Retinal pigment epithelial cell (primary cell): ENCODE measurements at places on chromosomes 13 and 19.

GRCh38 chr13:44303681-44304432, 69.8 kb upstream of the SERP2 start:
- DNase-seq = no peak

DNA sequence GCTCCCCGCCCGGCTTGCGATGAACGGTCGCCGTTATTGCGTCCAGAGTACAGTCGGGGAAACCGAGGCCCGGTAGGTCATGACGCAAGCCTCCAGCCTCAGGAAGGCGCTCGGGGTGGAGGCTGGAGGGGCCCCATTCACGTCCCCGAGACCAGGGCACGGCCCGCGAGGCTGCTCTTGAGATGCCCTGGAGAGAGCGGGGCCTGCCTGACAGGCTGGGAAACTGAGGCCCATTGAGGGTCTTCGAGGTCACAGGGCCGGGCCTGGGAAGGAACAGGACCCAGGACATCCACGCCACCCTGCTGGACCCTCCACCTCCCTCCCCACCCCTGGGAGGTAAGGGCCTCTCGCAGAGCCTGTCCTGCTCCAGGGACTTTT, 367 bp downstream of the NDUFS7 start:
- no peak for DNase-seq

GRCh38 chr13:102373221-102373620, 28.6 kb downstream of the FGF14 start:
- no peak for DNase-seq

DNA sequence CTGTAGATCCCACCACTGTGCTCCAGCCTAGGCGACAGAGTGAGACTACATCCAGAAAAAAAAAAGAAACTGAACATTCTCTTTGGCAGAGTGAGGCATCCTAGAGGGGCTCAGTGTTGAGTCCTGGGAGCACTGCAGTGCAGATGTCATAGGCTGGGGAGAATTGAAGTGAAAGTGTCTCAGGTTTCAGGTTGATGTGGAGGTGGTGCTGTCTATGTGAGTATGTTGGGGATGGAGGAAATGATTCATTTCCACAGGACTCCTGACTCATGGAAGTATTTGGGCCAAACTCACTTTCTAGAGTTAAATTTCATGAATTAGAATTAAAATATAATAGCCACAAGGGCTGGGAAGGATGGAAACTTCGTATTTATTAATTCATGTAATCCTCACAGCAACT, 134.4 kb upstream of the TSC22D1 start:
- DNase-seq = peak; percentile 88

- no peak for DNase-seq
These were observed 267.3 kb downstream of the DCT start for GRCh38 chr13:94212196-94212595.

GRCh38 chr13:112767506-112768471, 78.0 kb downstream of the ATP11A start:
- DNase-seq = no peak

DNA sequence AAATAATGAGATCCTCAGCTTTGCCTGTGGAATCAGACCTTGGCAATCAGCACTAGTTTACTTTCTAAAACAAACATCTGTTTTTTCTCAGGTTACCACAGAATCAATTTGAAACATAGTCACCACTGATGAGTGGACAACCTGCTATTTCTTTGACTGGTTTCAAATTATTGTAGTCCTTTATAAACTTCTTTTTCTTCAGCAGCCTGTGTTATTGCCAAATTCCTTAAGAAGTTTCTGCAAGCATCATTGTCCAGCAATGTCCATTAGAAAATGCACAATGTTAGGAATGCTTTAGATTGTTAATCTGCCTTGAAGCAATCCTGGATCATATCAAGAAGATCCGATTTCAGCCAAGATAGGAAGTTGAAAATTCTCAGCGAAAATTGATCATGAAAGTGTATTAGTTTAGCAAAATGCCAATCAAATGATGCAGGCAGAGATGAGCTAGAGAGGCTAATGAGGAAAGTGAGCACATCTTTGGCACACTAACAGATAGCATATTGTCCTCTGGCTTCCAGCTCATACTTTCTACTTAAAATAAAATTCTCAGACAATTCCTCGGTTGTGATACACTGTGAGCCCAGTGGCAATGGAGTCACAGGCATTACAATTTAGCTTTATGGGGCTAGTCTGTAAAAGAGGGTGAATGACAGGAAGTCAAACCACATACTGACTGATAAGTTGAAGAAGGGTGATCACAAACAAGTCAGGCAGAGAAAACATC, 270.6 kb downstream of the SLITRK6 start:
- peak; percentile 59 for DNase-seq

- DNase-seq = no peak
These were observed 12.0 kb downstream of the B3GNT3 start for GRCh38 chr19:17806945-17807344.

DNA sequence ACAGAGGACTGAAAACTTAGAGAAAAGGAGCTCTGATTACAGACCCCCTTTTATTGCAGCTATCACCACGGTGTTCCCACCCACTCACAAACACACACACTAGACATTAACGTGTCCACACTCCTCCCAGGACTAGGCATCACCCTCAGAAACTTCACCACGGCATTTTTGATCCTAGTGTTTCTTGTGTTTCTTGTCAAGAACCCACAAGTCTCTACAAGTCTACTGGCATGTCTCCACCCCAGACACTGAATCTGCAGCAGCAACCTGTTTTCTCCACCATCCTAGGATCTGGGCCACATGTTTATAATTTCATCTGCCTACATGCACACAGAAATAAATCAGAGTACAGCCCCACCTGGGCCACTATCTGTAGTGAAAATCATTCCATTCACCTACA, 4.3 kb downstream of the ZNF486 start:
- no peak for DNase-seq

- DNase-seq = no peak
These were observed 254.2 kb downstream of the ITGBL1 start for GRCh38 chr13:101706651-101707050.

- peak; percentile 55 for DNase-seq
These were observed 3.5 kb downstream of the FSTL3 start for GRCh38 chr19:679418-680286.

DNA sequence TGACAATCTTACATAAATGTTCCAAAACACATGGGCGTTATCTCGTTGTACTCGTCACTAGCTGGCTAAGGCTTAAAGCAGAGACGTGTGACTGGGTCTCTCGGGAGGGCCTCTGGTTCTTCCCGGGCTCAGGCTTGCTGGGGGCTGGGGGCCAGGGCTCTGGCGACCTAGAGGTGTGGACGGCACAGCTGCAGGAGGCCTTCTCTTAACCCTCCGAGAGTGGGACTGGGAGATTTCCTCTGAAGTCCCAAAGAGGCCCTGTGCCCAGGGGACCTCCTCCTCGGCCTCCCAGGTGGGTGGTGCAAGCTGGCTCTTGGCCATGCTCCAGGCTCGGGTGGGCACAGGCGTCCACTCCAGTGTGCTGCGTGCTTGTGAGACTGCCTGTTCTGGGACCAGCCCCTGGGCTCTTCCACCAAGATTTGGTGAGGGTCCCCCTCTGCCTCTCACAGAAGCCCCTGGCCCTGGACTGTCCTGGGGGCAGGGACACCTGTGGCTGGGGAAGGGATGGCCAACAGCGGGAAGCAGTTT, 2.2 kb downstream of the CAPS start:
- no peak for DNase-seq

DNA sequence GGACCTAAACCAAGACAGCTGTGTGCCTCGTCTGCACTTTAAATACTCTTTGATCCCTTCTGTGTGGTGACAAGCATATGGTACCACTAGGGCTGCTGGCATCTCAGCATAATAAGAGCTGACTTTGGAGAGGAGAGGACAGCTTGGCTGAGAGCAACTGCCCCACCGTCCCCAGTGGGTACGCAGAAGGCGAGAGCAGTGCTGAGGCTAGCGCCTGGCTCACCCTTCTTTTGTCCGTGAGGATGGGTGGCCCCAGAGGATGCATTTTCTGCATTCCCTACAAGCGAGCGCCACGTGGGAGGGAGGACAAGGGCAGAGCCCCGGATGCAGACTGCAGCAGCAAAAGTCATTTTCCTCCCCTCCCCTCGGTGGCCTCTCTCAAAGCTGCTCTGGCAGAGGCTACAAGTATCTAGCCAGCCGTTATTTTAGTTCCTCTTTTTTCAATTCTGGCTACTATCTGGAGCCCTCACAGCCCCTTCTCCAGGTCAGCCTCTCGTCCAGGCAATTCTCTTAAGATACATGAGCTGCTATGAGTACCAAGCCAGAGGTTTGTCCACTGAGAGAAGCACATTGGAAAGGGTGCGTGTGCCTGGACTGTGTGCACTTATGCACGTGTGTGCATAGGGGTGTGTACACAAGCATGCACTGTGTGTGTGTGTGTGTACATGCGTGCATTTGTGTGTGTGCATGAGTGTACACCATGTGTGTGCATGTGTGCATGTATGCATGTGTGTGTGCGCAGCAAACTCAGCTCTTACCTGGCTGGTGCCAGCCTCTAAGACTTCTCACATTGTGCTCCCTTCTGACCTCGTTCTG, 51.3 kb downstream of the RAB20 start:
- DNase-seq = no peak

DNA sequence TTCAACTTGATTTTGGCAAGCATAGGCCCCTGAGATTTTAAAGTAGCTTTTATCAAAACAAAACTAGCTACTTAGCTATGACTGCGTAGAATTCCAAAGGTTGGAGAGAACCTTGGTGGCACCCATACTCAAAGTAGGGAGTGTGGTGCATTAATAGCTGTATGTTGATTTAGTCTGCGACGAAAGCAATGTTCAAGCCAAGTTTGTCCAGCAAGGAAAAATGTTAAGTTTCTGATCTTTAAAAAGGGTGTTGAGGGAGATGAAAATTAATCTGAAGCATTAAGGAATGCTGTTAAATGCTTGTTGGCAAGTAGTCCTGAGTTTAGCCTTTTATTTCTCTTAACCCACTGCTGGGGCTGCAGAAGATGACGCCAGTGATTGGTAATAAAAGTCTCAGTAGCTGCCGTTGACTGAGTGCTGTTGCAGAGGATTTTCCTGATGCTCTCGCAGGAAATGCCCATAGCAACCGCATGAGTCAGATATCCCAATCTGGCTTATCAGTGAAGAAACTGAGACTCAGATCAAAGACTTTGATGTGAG, 75.9 kb upstream of the RNF113B start:
- DNase-seq = peak; percentile 88

DNA sequence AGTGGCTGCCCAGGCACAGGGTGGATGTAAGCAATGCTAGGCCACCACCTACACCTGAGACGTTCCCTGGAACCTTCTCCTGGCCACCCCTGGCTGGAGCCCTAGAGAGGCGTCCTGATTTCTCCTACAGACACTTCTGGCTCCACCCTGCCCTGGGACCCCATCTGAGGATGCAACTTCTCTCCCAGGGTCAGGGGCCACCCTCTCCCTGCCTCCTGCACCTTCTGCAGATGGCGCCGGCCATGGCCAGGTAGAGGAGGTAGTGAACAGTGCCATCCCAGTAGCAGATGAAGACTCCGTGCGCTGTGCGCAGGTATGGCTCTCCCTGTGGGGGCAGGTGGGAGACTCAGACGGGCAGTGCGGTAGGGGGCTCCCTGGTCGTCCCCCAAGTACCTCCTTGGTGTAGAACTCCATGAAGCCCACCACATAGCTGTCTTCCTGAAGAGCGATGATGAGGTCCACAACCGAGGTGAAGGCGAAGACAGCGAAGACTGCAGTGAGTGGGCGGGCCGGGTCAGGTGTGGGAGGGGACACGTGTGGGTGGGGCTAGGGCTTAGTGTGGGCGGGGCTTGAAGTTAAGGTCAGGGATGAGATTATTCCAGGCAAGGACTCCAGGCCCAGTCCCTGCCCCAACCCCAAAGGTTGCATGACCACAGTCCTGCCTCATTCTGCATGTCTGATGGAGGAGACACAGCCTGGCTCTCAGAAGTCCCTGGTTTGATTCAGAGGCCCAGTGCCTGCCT, 3.0 kb downstream of the TM6SF2 start:
- DNase-seq = no peak

DNA sequence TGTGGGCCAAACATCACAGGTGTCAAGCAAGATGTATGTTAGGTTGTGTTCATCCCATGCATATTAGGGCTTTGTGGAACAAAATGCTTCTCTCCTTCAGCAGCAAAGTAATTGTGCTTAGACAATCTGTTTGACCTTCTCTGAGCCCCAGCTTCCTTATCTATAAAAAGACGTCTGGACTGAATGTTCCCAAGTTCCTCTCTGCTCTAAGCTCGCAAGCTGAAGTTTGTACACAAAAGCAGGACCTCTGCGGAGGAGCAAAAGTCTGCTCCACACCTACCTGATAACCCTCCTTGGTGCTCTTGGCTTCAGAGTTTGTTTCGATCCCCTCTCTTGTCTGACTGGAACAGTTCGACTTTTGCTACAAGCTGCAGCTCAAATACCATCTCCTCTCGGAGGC, 95.7 kb upstream of the UBL3 start:
- DNase-seq = no peak

- DNase-seq = no peak
These were observed 226.0 kb downstream of the NALCN start for GRCh38 chr13:101190337-101190736.

DNA sequence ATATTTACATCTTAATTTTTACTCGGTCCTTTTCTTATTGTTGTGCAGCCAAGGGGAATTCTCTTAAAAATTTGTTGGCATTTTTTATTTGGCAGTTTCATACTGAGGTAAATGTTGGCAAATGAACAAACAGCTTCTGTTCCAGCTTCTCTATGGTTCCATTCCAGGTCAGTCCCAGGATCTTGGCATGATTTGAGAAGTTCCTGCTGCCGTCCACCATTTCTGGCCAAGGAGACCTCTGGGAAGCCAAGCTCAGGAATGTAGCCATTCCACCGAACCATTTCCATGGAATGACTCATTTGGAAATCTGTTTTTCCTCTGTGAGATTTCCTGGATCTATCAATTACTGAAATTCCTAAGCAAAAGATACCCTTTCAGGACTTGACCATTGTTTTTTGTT, 43.9 kb downstream of the SLC10A2 start:
- DNase-seq = no peak

DNA sequence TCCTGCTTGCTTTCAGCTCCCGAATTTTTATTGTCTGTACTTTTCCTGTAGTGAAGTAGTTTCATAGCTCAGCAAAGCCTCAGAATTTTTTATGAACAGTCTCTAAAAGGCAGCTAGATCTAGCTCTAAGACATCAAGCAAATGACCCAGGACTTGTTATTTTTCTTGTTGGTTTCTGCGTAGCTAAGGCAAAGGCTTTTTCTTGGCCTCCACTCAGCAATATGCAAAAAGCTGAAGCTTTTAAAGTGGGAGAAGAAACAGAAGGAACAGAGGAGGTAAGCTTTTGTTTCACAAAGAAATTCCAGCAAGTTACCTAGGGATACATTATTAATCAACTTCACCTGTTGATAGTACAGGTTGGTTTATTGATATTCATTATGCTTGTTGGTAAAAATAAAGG, 235.9 kb downstream of the PCDH20 start:
- no peak for DNase-seq

DNA sequence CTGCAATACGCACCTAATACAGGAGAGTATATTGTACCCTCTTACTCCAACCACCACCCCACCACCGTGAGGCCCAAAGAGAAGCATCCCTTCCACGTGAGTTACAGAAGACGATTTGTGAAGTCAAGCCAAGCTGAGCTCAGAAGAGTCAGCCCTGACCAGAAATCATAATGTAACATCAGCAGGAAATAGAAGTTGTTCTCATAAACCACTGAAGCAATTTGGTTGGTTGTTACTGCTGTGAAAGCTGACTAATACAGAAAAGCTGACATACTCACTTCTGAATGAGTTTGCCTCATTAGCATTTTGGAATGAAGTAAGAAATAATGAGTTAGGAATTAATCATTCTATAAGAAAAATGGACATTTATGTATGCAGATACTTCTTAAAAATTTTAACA, 749.4 kb upstream of the SLC10A2 start:
- no peak for DNase-seq
